ENCODE measurements at places on chromosomes 12 and 14.

- no peak for DNase-seq
Measured at GRCh38 chr12:79549531-79550271, 141.1 kb downstream of the PAWR start.

GRCh38 chr12:88419794-88420193 is 160.5 kb downstream of the KITLG start:
- no peak for DNase-seq

- no peak for DNase-seq
Measured at GRCh38 chr14:21118933-21119332, 18.1 kb downstream of the TMEM253 start.

DNA sequence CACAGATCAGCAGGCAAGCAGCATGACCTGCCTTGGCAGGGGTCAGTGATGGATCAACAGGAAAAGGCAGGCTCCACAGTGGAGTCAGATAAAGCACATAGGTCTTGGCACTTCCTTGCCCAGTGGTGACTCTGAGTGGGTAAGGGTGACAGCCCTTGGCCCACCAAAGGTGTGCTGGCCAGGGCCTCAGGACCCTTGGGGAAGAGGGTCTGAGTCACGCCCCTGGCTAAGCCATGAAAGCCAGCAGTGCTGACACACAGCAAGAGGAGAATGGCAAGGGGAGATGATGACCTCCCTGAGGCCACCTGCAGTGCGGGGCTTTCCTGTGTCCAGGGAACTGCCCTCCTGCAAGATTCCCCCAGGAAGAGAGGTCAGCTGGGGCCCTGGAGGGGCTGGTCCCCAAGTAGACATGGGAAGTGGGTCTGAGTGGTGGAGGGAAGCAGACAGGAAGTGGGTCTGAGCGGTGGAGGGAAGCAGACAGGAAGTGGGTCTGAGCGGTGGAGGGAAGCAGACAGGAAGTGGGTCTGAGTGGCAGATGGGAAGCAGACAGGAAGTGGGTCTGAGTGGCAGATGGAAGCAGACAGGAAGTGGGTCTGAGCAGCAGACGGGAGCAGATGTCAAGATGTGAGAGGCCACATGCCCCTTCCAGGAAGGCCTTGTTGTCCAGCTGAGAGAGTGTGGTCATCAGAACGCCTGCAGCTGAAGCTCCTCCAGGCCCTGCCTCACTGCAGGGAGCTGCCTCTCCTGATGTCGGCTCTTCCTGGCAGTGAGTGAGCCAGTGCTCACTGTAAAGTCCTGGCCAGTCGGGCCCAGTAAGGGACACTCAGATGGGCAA is 34.8 kb downstream of the DIO3 start:
- peak; percentile 11 for DNase-seq

DNA sequence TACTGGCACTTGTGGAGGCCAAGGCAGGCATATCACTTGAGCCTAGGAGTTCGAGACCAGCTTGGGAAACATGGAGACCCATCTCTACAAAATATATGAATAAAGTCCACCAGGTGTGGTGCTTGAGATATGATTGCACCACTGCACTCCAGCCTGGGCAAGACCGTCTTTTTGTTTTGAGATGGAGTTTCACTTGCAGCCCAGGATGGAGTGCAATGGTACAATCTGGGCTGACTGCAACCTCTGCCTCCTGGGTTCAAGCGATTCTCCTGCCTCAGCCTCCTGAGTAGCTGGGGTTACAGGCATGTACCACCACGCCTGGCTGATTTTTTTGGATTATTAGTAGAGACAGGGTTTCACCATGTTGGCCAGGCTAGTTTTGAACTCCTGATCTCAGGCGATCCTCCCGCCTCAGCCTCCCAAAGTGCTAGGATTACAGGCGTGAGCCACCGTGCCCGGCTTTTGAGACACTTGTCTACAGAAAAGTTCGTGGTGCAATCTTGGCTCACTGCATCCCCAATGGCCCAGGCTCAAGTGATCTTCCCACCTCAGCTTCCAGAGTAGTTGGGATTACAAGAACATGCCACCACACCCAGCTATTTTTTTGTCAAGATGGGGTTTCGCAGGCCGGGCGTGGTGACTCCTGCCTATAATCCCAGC is 16.3 kb upstream of the ATP5F1B start:
- DNase-seq: no peak

GRCh38 chr12:109943811-109944210 is 43.7 kb downstream of the TCHP start:
- DNase-seq: no peak

GRCh38 chr12:108807476-108807875 is 49.9 kb downstream of the SSH1 start:
- no peak for DNase-seq

DNA sequence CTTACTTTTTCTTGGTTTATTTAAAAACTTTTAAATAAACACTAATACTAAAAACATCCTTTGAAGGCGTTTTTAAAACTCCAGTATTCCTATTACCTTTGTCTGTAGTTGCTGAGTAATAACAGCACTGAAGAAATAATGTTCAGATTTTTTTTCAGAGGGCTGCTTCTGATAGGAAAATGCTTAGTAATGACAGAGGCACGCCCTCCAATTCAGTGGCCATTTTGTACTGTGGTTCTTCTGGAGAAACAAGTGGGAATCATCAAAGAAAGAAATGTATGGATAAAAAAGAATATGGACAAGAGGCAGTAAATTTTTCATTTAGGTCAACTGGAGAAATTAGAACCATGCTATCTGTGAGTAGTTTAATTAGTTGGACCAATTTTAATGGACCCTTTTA is 13.6 kb downstream of the VEZT start:
- DNase-seq: no peak

DNA sequence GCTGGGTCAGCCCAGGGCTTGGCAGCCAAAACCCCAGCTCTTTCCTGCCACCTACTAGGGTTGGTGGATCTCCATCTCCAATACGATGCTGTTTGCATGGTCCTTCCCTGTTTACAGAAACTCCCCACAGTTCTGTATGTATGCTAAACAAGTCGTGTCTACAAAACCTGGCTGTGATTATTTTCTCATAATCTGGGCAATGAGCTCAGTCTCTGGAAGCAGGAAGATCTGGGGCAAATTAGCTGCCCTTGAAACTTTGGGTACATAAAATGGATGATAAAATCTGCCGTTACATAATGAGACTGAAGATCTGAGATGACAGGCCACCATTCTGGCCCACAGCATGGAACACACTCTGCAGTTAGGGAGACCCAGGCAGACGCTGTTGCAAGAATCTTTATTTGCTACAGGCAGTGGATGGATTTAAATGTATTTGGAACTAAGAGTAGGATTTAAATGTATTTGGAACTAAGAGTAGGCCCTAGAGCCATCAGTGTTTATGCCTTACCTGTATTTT is 31.7 kb downstream of the ACADS start:
- no peak for DNase-seq
